ENCODE measurements at places on chromosomes 2 and 18. TPM values are rescaled to one million over a fixed set of nuclear protein-coding genes. Genes with fewer than 3 reads are reported as not detected.

The ALK gene
- 0.03 TPM for polyA plus RNA-seq

The ATG4B gene
- polyA plus RNA-seq, result 84.7 TPM

The DNPEP gene
- polyA plus RNA-seq, result 89.7 TPM

The TRIM54 gene
- polyA plus RNA-seq, result not detected

The KYNU gene
- 0.64 TPM for polyA plus RNA-seq

The RGPD4 gene
- not detected for polyA plus RNA-seq

The SERPINB7 gene
- not detected for polyA plus RNA-seq

The MRPL53 gene
- polyA plus RNA-seq, result 68.9 TPM

DNA sequence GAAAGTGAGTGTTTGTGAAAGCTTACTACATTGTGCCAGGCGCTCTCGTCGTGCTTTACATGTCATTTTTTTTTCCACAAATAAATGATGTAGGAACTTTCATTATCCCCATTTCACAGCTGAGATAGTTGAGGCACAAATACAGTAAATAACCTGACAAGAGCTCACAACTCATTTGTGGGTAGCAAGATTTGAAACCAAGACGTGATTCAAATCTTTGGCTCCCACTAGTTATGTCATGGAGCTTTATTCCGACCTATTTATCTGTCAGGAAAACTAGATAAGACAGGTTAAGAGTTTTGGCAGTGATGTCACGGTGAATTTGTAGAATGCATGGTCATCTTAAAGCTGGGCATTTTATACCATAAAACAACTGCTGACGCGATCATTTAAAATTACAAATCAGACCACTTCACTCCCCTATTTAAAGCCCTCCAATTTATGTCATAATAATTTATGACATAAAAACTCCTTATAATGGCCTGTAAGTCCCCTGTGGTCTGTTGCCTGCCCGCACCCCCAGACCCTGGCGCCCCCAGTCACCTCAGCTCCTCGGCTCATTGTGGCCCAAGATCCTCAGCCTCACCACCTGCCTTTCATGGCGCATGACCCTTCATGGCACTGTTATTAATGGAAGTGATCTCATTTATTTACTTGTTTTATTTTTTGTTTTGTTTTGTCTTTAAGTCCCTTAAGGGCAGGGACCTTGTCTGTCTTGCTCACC, 678 bp upstream of the ZNF24 start:
- no peak for DNase-seq

DNA sequence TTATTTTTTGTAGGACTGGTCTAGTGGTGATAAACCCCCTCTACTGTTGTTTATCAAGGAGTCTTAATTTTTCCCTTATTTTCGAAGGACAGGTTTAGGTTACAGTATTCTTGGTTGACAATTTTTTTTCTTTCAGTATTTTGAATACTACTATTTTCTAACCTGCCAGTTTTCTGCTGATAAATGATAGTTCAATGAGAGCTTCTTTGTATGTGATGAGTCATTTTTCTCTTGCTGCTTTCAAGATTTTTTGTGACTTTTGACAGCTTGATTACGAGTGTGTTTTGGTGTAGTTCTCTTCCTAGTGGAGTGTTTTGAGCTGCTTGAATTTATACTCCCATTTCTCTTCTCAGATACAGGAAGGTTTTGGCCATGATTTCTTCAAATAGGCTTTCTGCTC, 77.5 kb downstream of the ACSL3 start:
- no peak for DNase-seq

DNA sequence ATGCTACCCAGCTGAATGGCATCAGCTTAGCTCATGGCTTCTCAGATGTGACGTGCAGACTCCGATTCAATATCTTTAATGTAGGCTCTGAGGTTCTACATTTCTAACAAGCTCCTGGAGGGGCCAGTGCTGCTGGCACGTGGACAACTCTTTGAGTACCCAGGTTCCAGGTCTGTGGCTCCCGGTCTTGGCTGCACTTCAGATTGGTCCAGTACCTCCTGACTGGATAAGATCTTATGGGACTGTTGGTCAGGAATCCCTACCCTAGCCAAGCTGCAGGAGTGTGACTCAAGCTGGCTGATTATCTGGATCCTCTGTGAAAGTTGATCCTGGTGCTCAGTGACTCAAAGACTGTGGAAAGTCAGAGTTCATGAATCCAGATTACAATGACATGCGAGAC, 222.1 kb downstream of the ANKRD30B start:
- DNase-seq, result no peak

GRCh38 chr2:168730344-168730743, 72.1 kb upstream of the NOSTRIN start:
- no peak for DNase-seq

- DNase-seq, result no peak
These were observed 8.8 kb downstream of the IWS1 start for GRCh38 chr2:127517465-127517864.

- DNase-seq, result no peak
These were observed 139.4 kb upstream of the GLI2 start for GRCh38 chr2:120596191-120596811.

- DNase-seq, result no peak
These were observed 120.4 kb downstream of the ACKR3 start for GRCh38 chr2:236689981-236690380.

GRCh38 chr2:225037415-225038230, 4.6 kb downstream of the DOCK10 start:
- DNase-seq, result no peak

GRCh38 chr2:157336137-157337010, 10.8 kb upstream of the ERMN start:
- no peak for DNase-seq

GRCh38 chr2:158202161-158202815, 100.6 kb downstream of the UPP2 start:
- DNase-seq, result no peak

GRCh38 chr2:239146011-239146641, 254.7 kb downstream of the HDAC4 start:
- no peak for DNase-seq

GRCh38 chr18:50128506-50129271, 66.3 kb downstream of the MYO5B start:
- DNase-seq, result no peak

- DNase-seq, result no peak
These were observed 12.1 kb downstream of the CFLAR start for GRCh38 chr2:201128033-201128432.
